H9 (cell line): ENCODE measurements at places on chromosomes 12 and 14.

DNA sequence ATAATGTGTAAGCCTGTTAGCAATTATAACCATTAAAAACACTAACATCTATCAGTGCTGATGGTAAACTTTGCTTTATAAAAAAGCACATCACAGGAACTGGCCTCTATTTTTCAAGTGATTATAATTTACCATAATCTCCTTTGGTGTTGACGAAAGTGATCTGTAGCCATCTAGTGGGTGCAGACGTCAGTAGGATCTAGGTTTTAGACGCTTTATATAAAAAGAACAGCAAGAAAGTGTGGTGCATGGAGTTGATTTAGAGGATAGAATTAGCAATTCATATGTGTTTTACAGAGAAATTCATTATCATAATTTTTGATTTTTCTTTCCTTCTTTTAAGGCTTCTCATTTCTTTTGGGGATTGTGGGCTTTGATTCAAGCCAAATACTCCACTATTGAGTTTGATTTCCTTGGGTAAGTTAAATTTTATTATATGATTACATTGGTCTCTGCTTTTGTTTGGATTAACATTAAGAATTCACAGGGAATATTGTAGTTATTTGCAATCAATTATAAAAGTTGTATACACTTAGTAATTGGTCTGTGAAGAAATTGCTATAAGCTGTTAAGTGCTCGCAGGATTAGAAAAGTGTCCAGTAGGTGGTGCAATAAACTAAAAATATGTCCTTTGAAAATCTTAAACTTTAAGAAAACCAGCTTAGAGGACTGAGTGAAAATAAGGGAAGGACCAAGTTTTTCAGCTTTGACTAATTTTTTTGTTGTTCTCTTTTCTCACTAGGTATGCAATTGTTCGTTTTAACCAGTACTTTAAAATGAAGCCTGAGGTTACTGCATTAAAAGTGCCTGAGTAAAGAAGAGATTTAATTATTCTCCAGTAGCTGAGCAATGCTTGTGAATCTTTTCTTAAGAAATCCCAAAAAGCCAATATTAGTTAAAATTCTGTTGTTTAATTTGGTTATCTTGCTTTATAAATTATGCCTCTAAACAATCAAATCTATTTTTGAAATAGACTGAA lies 59.5 kb downstream of the ETNK1 start:
- no peak for DNase-seq

DNA sequence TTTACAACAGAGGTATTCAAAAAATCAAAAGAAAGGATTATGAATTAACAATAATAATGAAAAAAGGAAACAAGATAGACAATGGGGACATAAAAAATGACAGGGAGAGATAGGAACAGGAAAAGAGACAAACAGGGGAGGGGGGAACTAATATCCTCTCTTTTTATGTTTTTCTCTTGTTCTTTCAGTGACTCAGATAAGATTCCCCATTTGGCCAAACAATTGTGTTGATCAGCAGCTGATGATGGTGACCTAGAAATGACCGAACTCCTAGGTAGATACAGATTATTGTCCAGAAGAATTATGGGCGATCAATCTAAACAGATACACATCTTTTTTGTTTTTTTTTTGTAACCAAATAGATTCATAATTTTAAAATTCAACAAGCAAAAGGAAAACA lies 1277.2 kb upstream of the FLRT2 start:
- DNase-seq: no peak

DNA sequence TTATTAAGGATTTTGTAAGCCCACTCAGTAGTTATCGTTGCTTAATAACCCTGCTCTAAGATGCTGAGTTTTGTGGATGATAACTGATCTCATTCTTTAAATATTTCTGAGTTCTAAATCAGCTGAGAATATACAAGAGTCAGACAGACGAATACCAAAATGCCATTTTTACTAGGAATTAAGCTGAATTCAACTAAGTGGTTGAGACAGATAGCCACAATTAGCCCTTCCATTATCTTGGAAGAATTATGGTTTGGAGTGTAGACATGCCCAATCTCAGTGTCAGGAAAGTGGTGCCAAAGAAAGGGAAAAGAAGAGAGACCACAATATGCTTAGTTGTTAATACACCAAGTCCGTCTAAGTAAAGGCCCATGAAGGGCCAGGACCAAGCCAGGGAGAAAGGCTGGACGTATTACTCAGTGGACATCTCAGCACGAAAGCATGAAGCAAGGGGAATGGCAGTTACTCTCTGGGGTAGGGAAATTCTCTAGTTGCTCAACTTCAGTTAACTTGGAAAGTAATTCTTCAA lies 58.6 kb downstream of the KCNA5 start:
- DNase-seq: no peak

GRCh38 chr12:56593909-56594621 lies 36.1 kb downstream of the BAZ2A start:
- DNase-seq: peak; percentile 91

GRCh38 chr14:45038865-45039264 lies 45.1 kb upstream of the PRPF39 start:
- no peak for DNase-seq
